ENCODE measurements at places on chromosomes 3 and 15.

GRCh38 chr3:99928771-99929744, 111.4 kb downstream of the CMSS1 start:
- DNase-seq = no peak

GRCh38 chr15:84009616-84010015, 226.0 kb upstream of the GOLGA6L4 start:
- DNase-seq = no peak

- no peak for DNase-seq
Measured at GRCh38 chr3:170862618-170863374, 7.2 kb downstream of the RPL22L1 start.

DNA sequence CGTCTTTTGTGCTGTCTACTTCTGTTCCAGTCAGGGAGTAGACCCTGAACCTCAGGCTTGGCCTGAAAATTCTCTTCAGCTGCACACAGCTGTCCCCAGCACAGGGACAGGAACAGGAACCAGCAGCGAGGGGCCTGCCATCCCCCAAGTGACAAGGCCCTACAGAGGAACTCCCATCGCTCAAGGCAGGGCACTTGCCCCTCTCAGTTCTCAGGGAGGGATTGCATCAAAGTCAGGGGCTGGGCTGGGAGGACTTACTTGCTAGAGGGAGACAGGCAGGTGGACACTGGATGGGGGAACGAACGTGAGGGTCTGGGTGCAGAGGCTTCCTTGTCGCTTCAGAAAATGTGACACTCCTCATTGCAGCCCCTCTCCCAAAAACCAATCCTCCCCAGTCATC, 163.6 kb downstream of the CHSY1 start:
- DNase-seq = no peak

DNA sequence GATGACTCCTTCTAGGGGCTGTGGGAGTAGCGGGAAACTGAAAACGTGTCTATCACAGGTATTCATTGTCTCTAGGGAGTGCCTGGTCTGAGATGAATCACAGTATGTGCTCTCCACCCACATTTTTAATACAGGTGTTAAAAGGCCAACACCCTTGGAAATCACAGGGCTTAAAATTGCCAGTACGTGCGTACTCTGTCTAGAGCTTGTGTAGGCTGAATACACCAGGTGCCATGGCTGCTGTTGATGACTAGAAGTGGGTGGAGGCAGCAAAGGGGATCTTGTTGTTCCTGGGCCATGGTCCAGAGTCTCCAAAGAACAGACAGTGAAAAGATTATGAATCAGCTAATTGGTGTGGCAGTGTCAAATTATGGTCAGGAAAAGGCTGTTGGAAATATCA, 35.1 kb upstream of the P3H2 start:
- peak; percentile 6 for DNase-seq

DNA sequence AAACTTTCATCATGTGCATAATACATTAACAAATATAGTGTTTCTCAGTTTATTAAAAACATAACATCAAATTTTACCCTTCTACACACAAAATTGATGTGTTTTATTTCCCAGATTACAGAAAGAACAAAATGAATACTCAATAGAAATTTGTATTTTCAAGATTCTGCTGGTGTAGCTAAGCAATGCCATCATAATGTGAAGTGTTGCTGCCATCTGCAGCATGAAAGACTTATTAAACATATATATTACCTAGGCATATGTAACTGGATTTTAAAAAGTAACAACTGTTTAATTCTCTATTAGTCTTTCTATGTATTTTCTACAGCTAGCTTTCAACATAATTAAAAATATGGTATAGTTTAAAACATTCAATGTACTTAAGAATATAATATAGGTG, 27.5 kb downstream of the PLSCR5 start:
- peak; percentile 40 for DNase-seq

- DNase-seq = peak; percentile 13
Measured at GRCh38 chr15:58019503-58020376, 45.8 kb downstream of the ALDH1A2 start.
